Ovary (tissue), 10 donors: ENCODE measurements at places on chromosomes 7 and 10.
A peak's percentile ranks its signal among the peaks of the same experiment; 100 is the strongest.

DNA sequence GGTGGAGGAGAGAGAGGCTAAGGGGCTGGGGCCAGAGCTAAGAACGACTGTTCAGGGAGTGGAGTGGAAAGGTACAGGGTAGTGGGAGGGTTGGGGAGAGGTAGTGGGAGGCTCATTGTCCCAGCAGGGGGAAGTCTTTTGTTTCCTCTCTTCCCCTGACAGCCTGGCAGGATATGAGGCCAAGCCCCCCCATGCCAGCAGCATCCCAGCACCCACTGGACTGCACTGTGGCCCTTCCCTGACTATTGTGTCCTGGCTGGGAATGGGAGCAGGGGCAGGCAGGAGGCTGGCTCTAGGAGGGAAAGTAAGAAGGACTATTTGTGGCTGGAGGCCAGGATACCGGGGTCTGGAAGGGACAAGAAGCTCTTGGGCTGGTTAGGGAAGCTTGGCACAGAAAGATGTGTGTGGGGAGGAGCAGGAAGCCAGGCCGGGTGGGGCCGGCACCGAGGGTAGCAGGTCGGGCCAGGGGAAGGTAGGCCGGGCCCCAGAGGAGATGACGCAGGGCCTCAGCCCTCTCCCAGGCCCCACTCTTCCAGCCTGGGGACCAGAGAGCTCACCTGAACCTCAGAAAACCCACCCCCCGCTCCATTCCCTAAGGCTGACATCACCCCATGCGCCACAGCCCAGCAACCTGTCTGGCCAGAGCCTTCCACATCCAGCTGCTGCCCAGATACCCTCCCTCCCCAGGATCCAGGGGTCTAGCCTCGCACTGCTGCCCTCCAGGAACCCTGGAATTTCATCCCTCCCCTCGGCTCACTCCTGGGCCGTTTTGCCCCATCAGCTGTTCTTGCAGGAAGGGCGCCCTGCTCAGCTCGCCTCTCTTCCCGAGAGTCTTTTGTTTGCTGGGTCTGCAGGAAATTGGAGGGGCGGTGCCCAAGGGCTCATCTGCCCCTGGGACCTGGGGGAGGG, 8.8 kb upstream of the EPHB4 start:
- DNase-seq: peak; percentile 43

- DNase-seq: no peak
Observed at GRCh38 chr10:1735562-1735961, 1.8 kb downstream of the ADARB2 start.

DNA sequence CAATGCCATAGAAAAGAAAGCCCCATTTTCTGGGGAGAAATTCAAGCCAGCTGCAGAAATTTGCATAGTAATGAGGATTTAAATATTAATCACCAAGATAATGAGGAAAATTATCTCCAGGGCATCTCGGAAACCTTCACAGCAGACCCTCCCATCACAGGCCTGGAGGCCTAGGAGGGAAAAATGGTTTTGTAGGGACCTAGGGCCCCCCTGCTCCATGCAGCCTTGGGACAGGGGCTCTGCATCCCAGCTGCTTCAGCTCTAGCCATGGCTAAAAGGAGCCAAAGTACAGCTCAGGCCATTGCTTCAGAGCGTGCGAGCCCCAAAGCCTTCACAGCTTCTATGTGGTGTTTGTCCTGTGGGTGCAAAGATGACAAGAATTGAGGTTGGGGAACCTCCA, 46.6 kb upstream of the VOPP1 start:
- no peak for DNase-seq

GRCh38 chr10:103502849-103503660, 9.6 kb downstream of the NEURL1 start:
- no peak for DNase-seq

- no peak for DNase-seq
Observed at GRCh38 chr7:30973292-30973691, 9.5 kb downstream of the GHRHR start.

GRCh38 chr7:71349682-71350481, 217.9 kb downstream of the GALNT17 start:
- DNase-seq: no peak

GRCh38 chr7:72055426-72055825, 356.7 kb downstream of the CALN1 start:
- no peak for DNase-seq

DNA sequence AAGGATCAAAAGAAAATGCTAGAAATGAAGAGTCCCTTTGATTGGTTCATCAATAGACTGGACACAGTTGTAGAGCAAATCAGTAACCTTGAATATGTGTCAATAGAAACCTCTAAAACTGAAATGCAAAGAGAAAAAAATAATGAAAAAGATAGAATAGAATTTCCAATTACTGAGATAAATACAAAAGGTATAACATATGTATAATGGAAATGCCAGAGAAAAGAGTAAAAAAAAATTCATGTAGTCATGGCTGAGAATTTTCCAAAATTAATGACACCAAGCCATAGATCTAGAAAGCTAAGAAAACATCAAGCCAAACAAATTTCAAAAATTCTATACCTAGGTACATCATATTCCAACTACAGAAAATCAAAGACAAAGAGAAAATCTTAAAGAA, 62.0 kb upstream of the HGF start:
- DNase-seq: no peak

DNA sequence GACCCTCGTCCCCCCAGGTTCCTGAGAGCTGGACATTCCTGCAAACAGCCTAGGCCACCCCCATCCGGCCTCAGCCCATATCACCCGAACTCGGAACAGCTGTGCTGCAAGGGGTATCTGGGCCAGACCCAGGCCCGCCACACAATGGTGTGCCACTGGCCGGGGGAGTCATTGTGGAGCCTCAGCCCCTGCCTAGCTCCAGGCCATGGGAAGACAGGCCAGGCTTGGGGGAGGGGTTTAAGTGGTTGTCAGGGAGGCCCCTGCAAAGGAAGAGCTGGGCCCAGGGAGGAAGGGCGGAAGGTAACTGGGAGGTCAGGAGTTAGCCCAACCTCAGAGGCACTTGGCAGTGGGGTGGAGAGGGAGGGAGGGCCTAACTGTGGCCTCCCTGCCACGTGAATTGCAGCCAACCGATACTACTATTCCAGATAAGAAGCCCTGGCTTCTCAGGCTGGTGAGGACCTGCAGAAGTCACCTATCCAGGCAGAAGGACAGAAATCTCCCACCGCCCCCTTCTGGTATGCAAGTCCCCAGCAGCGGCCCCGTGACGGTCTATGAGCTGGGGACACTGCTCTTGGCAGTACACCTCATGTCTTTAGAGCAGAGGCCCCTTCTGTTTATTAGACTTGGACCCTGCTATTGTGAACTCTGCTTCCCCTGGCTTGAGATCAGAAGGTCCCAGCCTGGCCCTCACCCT, 26.8 kb downstream of the VSIR start:
- DNase-seq: no peak

GRCh38 chr10:115624448-115624847, 531.3 kb downstream of the ATRNL1 start:
- DNase-seq: no peak

- DNase-seq: no peak
Observed at GRCh38 chr10:96259150-96259549, 12.2 kb downstream of the BLNK start.

DNA sequence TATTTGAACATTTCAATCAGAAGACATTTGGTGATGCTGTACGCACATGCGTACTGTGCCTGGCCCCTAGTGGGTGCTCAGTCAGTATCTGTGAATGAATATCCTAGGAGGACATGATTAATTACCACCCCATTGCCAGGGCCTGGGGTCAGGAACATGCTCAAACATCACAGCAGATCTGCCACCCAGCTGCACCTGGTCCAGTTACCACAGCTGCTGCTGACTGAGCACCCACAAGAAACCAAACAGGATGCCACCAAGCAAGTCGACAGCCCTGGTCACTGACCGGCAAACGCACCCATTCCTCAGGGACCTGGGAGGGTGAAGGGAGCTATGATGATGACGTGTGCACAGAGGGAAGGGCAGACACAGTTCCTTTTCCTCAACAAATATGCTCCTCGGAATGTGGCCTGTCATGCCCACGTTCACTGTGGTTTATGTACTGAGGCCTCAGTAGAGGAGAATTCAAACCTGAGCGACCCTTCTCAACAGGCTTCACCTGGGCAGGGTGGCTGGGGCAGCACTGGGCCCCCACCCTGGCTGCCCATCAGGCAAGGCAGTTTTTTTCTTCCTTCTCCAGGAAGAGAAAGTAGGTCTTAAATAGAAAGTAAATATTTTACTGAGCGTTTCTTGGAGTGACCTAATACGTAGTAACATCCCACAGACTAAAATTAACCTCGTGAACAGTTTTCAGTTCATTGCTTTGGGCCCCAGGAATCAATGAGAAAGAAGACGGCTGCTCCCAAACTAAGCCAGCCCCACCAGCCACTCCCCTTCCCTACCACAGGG, 13.4 kb downstream of the CTBP2 start:
- DNase-seq: no peak

DNA sequence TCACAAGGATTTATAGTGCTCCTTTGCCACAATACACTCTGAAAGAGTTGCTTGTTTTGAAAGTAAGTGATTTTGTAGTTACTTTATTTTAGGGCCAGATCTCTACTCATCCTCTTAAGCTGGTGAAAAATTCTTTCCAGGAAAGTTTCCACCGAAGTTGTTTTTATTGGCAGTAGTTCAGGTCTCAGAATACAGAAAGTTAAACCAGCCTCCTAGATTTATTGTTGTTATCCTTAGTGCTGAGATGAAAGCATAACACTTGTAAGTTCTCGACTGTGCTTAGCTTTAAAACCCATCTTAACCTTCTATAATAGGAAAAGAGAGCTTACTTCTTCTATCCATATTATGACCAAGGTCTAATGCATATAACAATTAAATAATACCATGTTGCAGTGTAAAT, 5.5 kb downstream of the AP3M1 start:
- DNase-seq: no peak

DNA sequence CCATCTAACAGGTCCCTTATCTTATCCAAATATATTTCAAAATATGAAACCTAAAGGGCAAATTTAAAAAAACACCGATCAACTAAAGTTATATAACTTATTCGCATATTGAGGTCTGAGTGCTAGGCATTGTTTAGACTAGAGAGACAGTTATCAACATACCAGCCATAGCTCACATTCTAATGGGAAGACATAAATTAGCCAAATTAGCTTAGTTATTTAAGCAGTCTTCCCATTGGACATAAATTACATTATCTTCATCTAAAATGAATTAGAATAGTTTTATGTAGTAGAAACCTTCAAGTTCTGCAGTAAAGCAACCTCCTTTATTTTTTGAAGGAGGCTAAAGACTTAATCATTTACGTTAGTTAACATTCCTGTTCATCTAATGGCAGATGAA, 17.4 kb downstream of the KIF5B start:
- no peak for DNase-seq

DNA sequence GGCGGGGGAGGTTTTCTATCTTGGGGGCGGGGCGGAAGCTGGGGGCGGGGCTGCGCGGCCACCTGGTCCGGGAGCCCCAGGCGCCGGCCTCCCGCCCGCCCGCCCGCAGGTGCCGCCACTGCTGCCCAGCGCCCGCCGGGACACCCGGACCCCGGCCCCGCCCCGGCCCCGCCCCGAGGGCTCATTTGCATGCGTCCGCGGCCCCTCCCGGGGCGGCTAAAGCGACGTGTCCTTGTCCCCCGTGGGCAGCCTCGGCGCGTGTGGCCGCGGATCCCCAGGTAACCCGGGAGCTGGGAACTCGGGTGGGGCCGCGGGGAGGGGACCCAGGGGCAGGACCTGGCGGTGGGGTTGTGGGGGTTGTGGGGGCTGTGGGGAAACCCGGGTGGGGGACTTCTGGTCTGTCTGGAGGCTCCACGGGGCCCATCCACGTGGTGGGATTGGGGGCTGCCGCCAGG, at the start of gene BHLHA15:
Gene BHLHA15 (plus strand): TSS at position 219 of the 455 bp plus-strand sequence. CDS start 871 bp downstream, outside the sequence.
- DNase-seq: no peak

DNA sequence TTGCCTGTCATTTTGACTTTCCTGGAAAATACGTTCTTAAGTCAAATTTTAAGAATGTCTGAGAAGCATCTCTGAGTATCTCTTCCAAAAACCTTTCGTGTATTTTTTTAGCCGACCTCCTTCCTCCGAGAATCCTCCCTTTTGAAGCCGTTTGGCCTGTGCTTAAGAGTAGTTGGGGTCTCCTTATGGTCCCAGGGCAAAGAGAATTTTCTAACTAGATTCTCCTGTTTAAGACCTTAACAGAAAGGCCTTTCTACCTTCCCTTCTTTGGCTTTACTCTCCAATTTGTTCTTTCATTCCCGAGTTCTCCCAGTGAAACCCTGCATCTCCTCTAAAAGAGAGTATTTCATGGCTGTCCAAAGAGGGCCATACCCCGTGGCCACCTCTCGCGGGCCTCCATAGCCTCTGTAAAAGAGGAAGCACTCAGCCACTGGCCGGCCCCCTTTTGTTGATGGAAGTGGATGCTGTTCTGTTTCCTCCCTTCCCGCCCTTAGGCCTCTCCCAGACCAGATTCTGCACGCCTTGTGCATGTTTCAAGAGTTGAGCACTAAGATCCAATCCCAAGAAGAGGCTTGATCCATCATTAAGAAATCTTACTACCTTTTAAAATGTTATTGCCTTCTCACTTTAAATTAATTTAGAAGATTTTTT, 6.6 kb upstream of the FEZF1 start:
- DNase-seq: no peak

DNA sequence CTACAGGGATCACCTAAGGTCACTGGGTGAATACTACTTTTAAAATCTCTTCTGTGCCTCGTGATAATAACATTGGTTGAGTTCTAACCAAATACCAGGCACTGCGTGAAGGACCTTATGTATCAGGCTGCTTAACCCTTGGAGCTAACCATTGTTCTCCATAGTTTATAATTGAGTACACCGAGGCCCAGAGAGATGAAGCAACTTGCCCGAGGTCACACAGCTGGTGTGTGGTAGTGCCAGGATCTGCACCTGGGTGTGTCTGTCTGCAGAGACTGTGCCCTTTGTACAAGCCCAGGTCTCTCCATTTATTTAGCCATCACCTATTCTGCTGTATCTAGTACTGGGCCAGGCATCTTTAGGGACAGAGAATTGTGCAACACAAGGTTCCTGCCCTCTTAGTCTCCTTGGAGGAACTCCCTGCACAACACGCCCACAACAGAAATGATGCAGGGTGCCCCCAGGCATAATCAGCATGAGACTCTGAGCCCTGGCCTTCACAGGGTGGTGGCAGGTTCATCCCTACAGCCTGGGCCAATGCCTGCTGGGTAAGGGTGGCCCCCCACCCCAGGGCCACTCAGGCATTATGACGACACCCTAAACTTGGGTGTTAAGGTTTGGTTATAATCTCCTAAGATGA, 31.5 kb downstream of the UNC5B start:
- no peak for DNase-seq

GRCh38 chr10:11148142-11149028, 130.7 kb downstream of the CELF2 start:
- no peak for DNase-seq

GRCh38 chr10:105800641-105801040, 1159.6 kb downstream of the SORCS3 start:
- no peak for DNase-seq

DNA sequence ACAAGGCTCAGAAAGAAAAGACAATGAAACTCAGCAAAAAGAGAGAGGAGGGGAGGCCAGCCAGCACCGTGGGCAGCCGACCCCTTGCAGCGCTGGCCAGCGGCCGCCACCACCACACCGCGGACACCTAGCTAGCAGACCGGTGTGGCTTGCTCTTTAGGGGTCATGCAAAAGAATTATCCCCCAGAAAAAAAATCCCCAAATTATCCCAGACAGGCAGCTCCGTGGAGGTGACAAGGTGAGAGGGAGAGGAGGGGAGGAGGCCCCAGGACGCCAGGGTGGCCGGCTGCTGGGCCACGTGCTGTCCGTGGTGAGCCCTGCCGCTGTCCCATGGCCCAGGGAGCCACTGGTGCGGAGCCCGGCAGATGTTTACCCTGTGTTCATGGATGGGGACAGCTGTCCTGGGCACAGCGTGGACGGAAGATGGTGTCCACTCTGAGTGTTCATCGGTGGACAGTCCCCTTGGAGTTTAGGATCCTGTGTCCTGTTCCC, 16.5 kb downstream of the YKT6 start:
- no peak for DNase-seq
